ENCODE measurements at places on chromosomes 1 and 21.

DNA sequence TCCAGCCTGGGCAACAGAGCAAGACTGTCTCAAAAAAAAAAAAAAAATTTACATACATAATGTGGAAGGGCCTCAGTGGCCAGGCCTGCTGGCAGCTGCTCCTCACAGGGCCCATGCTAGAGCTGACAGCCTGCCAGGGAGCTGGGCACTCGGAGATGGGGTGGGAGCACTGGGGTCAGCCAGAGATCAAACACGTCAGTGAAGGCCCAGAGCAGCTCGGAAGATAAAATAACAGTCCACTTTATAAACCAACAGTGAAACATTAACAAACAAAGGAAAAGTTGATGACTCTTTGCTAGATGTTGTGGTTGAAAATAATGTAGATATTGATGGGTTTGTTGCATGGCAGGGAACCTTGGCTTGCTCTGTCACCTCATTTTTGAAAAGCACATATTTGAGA is 42.7 kb downstream of the ATP5PF start:
- no peak for DNase-seq

GRCh38 chr1:42186152-42186551 is 21.6 kb upstream of the GUCA2A start:
- no peak for DNase-seq

GRCh38 chr1:75625795-75626194 is 14.9 kb upstream of the SLC44A5 start:
- no peak for DNase-seq

- DNase-seq = no peak
Observed at GRCh38 chr1:42767510-42768000, 506 bp downstream of the C1orf50 start.

GRCh38 chr1:32695098-32695904 is 7.3 kb downstream of the SYNC start:
- DNase-seq = no peak
